ENCODE measurements at places on chromosomes 4 and X. TPM values are rescaled to one million over a fixed set of nuclear protein-coding genes. Genes with fewer than 3 reads are reported as not detected.

DNA sequence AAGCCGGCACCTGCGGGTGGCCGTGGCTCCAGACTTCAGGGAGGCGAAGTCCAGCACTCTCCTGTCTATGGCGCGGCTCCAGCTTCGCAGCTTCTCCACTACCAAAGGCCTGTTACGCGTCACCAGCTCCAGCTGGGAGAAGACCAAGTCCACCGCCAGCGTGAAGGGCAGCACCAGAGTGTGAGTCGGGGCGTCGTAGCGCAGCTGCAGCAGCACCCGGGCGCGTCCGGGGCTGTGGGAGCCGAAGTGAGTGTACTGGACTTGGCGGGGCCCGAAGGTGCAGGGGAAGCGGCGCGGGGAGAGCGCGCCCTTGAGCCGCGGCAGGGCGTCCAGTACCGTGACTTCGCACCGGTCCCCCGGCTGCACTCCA lies 444 bp downstream of the FREM3 start:
- H3K4me3 ChIP-seq, result peak overlapping the region; percentile 33
- H3K27me3 ChIP-seq, result peaks cover 23% of the 10 kb centered on the region
- H3K27ac ChIP-seq, result no peak overlapping the region
- no peaks in the 10 kb centered on the region for H3K36me3 ChIP-seq
- H3K4me1 ChIP-seq, result no peaks in the 10 kb centered on the region

- no peaks in the 10 kb centered on the region for H3K27me3 ChIP-seq
- no peak overlapping the region for H3K27ac ChIP-seq
- no peak for DNase-seq
- H3K36me3 ChIP-seq, result no peaks in the 10 kb centered on the region
Observed at GRCh38 chr4:31085689-31086088, 365.5 kb downstream of the PCDH7 start.

DNA sequence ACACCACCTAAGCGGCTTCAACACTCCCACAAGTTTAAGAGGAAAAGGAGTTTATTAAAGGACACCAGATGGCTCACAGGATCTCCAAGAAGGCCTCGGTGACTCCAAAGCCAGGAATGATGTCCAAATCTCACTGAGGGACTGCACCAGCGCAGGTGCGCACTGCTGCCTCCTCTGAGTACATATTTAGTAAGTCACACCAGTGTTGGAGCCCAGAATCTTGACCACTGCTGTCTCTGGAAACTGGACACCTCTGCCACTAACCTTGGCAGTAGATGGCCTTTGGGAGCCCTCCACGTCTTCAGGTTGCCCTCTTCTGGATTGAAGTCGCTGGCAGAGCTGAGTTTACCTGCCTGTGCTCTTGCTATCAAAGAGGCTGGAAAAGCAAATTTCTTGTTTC lies 10.1 kb upstream of the RS1 start:
- H3K4me3 ChIP-seq, result no peak overlapping the region
- DNase-seq, result no peak
- no peak overlapping the region for H3K27ac ChIP-seq
- H3K36me3 ChIP-seq, result no peaks in the 10 kb centered on the region
- H3K4me1 ChIP-seq, result no peaks in the 10 kb centered on the region

- H3K4me3 ChIP-seq, result peak overlapping the region; percentile 79
- peak; percentile 85 for DNase-seq
- no peaks in the 10 kb centered on the region for H3K27me3 ChIP-seq
- no peaks in the 10 kb centered on the region for H3K36me3 ChIP-seq
- H3K4me1 ChIP-seq, result no peaks in the 10 kb centered on the region
Observed at GRCh38 chr4:184825141-184825895, 450 bp downstream of the ACSL1 start.

- H3K4me3 ChIP-seq, result no peak overlapping the region
- H3K27ac ChIP-seq, result no peak overlapping the region
- no peaks in the 10 kb centered on the region for H3K27me3 ChIP-seq
- no peak for DNase-seq
- H3K4me1 ChIP-seq, result peaks cover 22% of the 10 kb centered on the region
Observed at GRCh38 chr4:37675587-37676290, 10.4 kb downstream of the RELL1 start.

DNA sequence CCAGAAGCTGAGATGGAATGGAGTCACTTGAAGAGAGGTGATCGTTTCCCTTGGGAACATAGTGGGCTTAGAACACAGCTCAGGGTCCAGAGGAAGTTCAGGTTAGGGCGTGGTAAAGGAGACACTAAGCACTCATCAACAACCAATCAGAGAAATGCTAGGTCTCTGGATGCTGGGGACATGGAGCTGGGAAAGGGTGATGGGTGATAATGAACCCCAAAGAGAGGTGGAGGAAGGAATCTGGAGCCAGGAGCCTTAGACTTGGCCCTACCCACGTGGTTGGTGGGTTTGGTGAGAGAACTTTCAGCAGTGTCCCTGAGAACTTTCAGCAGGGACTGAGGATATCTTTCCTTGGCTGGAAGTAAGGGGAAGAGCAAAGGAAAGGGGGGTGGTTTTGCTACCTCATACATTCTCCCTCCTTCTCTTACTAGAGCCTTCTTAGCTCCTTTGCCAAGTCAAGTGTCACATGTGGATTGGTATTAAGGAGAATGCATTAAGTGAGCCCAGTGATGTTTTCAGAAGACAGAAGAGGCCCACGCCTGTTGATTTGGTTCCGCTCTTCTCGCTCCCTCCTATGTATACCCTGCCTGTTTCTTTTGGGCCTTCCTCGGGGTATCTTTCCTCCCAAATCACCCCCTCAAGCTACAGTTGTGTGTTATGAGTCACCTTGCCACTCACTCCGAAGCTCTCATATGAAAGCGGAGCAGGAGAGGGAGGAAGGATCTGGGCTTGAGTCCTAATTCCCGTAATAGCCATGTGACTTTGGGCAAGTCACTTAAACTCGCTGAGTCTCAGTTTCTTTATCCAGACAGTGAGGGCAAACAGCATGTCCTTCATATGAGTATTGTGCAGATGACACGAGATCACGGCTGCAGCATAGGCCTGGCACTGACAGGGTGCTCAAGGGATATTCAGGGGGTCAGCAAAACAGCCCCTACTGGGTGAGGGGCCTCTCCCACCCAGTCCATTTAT lies 63.1 kb downstream of the TSC22D3 start:
- H3K4me1 ChIP-seq, result peaks cover 6% of the 10 kb centered on the region
- no peak overlapping the region for H3K4me3 ChIP-seq
- no peak for DNase-seq
- no peak overlapping the region for H3K27ac ChIP-seq

GRCh38 chrX:97310373-97310772 lies 426.7 kb downstream of the RPA4 start:
- no peak overlapping the region for H3K27ac ChIP-seq
- no peaks in the 10 kb centered on the region for H3K27me3 ChIP-seq
- no peaks in the 10 kb centered on the region for H3K36me3 ChIP-seq
- H3K4me3 ChIP-seq, result no peak overlapping the region

- no peak overlapping the region for H3K27ac ChIP-seq
- H3K36me3 ChIP-seq, result no peaks in the 10 kb centered on the region
- no peak for DNase-seq
- H3K27me3 ChIP-seq, result no peaks in the 10 kb centered on the region
- no peaks in the 10 kb centered on the region for H3K4me1 ChIP-seq
- H3K4me3 ChIP-seq, result no peak overlapping the region
Observed at GRCh38 chr4:38768968-38769394, 13.8 kb downstream of the TLR10 start.

DNA sequence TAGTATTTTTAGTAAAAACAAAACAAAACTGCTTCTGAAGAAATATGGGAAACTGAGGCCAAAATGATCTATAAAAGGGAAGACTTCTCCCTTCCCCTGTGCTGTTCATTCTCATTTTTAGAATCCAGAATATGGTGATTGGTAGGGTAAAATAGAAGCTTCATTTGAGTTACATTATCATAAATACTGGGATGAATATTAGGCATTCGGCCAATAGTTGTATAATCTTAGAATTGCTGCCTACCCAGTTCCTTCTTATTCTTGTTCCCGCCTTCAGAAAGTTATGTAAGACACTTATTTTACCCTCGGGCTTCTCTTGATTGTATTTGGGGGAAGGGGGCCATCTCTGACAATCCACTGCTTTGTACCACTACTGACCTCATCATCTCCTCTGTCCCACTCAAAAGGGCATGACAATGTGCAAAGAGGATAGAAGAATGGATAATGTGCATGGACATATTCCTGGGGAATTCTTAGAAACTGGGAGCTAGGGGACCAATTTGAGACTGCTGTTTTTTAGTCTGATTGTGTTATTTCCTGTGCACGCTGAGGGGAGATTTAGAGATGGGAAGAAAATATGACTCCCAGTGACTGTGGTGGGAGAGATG lies 588 bp downstream of the ART3 start:
- no peak overlapping the region for H3K4me3 ChIP-seq
- H3K4me1 ChIP-seq, result no peaks in the 10 kb centered on the region
- no peaks in the 10 kb centered on the region for H3K27me3 ChIP-seq

DNA sequence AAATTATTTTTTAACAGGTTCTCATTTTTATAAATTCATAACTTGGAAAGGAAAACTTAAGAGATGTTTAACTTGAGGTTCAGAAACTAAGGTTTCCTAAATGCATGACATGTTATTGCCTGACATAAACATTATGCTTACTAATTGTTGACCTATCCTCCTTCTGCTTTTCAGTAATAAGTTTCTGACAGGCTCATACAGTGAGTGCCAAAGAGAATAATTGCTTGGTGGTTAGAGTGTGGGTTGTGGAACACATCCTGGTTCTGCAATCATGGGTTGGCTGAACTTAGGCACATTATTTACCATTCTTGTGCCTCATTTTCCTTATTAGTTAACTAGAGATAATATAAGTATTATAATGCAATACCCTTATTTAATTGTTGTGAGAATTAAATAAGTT lies 56.5 kb downstream of the BMPR1B start:
- H3K27ac ChIP-seq, result no peak overlapping the region
- no peaks in the 10 kb centered on the region for H3K27me3 ChIP-seq
- peaks cover 4% of the 10 kb centered on the region for H3K4me1 ChIP-seq

DNA sequence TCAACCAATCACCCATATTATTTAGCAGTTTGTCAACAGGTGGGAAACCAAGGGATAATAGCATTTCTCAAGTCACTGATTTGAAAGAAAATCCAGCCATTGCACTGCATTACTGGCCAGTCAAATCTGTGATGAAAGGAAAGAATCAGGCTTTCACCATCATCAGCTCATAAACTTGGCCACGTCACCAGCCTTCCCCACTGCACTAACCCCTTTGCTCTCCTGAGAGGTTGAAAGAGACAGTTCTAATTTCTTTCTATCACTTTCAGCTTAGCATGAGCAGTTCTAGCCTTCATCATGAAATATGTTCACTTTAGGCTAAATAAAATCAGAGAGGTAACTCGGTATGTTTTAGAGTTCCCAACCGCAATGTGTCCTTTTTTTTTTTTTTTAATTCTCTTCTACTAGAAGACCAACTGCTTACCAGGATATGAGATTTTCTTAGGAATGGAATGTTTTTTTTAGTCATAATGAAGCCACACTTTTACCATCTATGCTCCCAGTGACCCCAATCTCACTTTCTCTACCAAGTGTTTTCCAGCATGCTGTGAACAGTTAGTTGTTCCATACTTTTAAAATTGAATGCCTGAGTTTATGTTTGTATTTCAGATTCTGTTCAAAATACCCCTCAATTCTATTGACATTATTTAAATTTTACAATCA lies 55.7 kb upstream of the SLC7A11 start:
- no peak overlapping the region for H3K4me3 ChIP-seq
- no peaks in the 10 kb centered on the region for H3K4me1 ChIP-seq
- no peak overlapping the region for H3K27ac ChIP-seq
- no peak for DNase-seq

The STOX2 gene
- polyA plus RNA-seq, result 0.49 TPM

The BEND2 gene
- not detected for polyA plus RNA-seq

The GC gene
- polyA plus RNA-seq, result not detected

The DMRTC1B gene
- not detected for polyA plus RNA-seq

Measured in SK-N-SH (cell line).